Tibial nerve (tissue), 4 donors: ENCODE measurements at places on chromosomes 3 and 15. TPM values are rescaled to one million over a fixed set of nuclear protein-coding genes. Genes with fewer than 3 reads are reported as not detected.

Gene PLA2G4E
- not detected for total RNA-seq

Gene RIOX2
- 27.0 TPM for total RNA-seq

Gene GPR87
- not detected for total RNA-seq

Gene HRG
- not detected for total RNA-seq

Gene SLC35G2
- total RNA-seq, result 5.7 TPM

Gene TRH
- total RNA-seq, result not detected

Gene DPH6
- 20.9 TPM for total RNA-seq

DNA sequence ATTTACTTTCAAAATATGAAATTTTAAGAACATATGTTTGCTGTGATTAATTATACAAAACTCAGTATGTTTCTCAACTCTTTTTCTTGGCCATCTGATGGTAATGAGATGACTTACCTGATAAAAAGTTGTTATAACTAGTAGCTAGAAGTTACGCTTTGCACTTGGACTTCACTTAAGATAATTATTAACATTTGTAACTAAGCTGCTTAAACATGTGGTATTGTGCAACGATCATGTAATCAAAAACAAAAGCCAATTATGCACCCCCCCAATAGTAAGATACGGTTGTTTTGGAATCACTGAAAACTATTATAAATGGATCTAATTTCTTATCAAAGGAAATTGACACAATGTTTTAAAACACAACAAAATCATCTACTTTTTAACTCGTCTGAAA lies 342.9 kb downstream of the CNTN3 start:
- H3K27ac ChIP-seq, result no peak overlapping the region
- H3K27me3 ChIP-seq, result no peaks in the 10 kb centered on the region
- DNase-seq, result no peak
- no peak overlapping the region for H3K4me3 ChIP-seq
- H3K36me3 ChIP-seq, result no peaks in the 10 kb centered on the region

DNA sequence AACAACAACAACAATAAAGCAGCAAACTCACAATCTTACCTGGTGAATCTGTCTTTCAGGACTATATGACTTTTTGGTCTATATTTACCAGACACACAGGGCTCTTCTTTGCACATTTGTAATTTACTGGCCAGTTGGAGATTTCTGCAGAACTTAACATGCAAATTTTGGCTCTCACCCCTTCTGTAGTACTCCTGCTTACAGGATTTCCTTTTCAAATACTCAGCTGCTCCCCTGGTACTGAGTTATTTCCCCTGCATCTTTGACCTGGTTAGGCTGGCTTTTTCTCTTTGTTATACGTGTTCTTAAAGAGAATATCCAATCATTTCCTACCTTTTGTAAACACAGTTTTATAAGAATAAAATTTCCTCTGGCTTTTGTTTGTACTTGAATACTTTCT lies 228.0 kb downstream of the MBNL1 start:
- H3K4me3 ChIP-seq, result no peak overlapping the region
- H3K36me3 ChIP-seq, result no peaks in the 10 kb centered on the region

DNA sequence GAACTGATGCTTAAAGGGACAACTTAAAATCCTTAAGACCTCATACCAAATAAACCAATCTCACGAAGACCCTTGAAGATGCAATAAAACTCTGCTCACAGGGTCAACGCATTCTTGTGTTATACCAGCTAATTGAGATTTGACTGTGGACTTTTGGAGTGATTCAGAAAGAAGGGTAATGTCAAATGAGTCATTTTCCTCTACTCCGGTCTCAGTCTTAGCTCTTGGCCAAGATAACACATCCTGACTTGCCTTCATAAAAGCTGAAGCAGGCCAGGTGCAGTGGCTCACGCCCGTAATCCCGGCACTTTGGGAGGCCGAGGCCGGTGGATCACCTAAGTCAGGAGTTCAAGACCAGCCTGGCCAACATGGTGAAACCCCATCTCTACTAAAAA lies 3.8 kb downstream of the PKM start:
- H3K36me3 ChIP-seq, result no peaks in the 10 kb centered on the region
- no peak for DNase-seq
- no peaks in the 10 kb centered on the region for H3K27me3 ChIP-seq
- no peak overlapping the region for H3K4me3 ChIP-seq
- peak overlapping the region; percentile 99 for H3K27ac ChIP-seq

- peaks cover 8% of the 10 kb centered on the region for H3K4me1 ChIP-seq
- H3K4me3 ChIP-seq, result no peak overlapping the region
- no peak for DNase-seq
- no peak overlapping the region for H3K27ac ChIP-seq
- no peaks in the 10 kb centered on the region for H3K27me3 ChIP-seq
Observed at GRCh38 chr3:64179860-64180259, 45.4 kb downstream of the PRICKLE2 start.

DNA sequence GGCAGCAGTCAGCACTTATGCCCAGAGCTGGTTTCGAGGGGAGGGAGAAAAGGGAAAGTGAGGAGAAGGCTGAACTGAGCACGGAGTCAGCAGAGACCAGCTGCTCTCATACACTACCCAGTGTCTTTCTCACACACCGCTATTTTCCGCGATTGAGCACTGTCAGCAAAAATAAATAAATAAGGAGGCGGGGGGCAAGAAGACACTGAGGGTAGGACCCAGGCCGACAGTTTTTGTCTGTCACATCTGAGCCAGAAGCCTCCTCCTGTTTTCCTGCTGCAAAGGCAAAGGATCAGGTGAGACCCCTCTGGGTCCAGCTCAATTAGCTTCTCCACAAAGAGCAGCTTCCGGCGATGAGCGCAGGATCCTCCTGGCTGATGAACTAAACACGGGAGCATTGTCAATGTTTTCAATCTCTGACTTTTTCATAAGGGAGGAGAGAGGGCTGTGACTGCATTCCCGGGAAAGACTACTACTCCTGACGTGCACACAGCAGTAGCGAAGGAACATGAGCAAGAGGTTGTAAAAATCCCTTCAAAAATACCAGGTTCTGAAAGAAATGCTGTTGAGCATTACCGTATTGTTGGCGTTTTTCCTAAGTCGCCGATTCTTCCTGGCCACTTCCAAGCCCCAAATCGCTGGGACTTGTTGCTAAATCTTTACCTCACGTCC lies 1.3 kb downstream of the FRMD5 start:
- H3K27me3 ChIP-seq, result no peaks in the 10 kb centered on the region
- H3K4me1 ChIP-seq, result no peaks in the 10 kb centered on the region
- no peak for DNase-seq
- H3K4me3 ChIP-seq, result peak overlapping the region; percentile 67
- peak overlapping the region; percentile 66 for H3K27ac ChIP-seq
- H3K36me3 ChIP-seq, result no peaks in the 10 kb centered on the region
